AG09309 (cell line): ENCODE measurements at places on chromosomes 2 and 18.

- DNase-seq = no peak
Observed at GRCh38 chr2:172446474-172447063, 19.2 kb downstream of the ITGA6 start.

- no peak for DNase-seq
Observed at GRCh38 chr18:32317651-32318050, 127.8 kb downstream of the MEP1B start.

DNA sequence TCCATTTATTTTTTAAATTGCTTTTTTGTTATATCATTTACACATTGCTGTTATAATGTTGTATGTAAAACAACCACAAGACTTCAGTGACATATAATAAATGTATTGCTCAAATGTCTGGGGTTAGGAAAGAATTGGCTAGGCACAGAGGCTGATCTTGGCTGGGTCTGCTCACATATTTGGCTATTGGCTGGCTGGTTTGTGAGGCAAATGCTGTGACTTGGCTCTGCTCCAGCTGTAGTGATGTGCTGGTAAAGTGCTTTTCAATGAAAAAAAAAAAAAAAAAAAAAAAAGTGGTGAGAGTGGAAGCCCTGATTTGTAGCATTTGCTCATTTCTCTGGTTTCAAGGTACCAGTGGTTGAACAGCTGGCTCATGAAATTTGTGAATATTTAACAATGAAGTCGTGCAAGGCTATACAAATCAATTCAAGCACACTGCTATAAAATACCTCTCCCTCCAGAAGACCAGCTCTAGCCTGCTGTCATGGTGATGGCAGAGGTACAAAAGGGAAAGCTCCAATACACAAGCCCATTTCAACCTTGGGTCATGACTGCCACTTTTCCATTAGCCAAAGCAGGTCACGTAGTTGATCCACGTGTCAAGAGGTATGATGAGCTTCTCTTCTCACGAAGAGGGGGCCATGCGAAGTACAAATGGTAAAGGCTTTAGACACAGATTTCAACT lies 43.7 kb upstream of the RIT2 start:
- no peak for DNase-seq

GRCh38 chr2:223901311-223901710 lies 43.8 kb downstream of the WDFY1 start:
- DNase-seq = no peak

- DNase-seq = no peak
Observed at GRCh38 chr2:128628996-128629395, 310.3 kb upstream of the HS6ST1 start.

DNA sequence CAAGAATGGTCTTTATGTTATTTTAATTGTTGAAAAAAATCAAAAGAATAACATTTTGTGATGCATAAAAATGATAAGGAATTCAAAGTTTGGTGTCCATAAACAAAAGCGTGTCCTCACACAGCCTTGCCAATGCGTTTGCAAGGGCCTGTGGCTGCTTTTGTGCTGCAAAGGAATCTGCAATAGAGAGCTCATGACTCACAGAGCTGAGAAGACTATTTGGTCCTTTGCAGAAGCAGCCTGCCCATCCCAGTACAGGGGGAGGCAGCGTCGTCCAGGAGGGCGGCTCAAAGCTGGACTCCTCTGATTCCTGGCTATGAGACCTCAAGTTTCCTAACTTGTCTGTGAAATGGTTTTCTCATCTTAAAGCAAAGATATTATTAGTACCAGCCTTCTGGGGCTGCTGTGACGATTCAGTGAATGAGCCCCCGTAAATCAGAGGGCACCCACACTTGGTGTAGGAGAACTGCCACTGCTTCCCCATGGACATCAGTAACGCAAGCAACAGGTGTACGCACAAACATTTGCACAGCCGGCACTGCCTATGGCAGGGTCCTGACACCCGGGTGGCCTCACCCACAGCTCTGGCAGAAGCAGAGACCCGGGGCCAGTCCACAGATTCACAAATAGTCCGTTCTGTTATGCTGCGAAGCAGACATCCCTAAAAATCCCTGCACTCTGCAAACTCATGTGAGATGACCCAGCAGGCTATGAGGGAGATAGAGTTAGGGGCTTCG lies 70.6 kb upstream of the ASAP2 start:
- no peak for DNase-seq

- DNase-seq = no peak
Observed at GRCh38 chr2:15539999-15540398, 21.1 kb downstream of the NBAS start.

DNA sequence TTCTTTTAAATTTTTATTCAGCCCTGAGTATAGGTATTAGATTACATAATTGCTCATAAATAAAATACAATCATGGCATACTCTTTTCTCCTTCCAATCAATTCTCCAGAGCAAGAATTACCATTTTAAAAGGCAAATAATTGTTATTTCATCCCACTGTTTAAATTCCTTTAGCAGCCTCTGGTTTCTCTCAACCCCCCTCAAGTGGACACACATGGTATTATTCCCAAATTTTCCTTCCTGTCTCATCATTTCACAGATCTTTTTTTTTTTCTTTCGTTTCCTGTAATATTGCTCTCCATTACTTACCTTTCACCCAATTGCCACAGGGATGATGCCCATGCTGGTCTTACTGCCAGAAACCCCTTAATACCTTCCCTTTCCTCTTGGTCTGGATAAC lies 385.2 kb downstream of the RIT2 start:
- no peak for DNase-seq

- no peak for DNase-seq
Observed at GRCh38 chr2:239831001-239831731, 194.0 kb downstream of the NDUFA10 start.

GRCh38 chr2:168552450-168552856 lies 96.4 kb downstream of the CERS6 start:
- no peak for DNase-seq

GRCh38 chr18:71011389-71011788 lies 722.5 kb downstream of the SOCS6 start:
- DNase-seq = no peak

GRCh38 chr2:69386789-69387734 lies at the start of gene GFPT1:
GFPT1 (minus strand) TSS chr2:69387227; CDS start chr2:69387071, 156 bp downstream.
- DNase-seq = peak; percentile 65

- DNase-seq = no peak
Observed at GRCh38 chr2:56167616-56168562, 15.9 kb upstream of the CCDC85A start.

GRCh38 chr18:79904357-79905147 lies 46.9 kb downstream of the SLC66A2 start:
- DNase-seq = no peak

- no peak for DNase-seq
Observed at GRCh38 chr18:66752733-66753132, 148.8 kb upstream of the CDH19 start.

DNA sequence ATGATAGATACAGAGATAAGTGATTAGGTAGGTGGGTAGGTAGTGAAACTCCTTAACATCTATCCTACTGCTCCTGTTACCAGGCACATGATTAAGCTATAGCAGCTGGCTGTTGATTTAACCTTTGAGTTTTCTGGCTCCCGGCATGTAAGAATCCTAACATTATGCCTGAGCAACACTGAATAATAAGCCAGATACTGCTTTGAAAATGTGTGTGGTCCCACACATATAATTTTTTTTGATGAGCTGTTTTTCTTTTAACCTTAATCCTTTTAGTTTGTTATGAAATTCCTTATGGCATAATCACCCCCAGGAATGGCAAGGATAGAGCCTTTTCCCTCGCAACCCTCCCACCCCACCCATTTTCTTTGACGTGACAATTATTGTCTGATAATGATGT lies 104.2 kb upstream of the NEUROD1 start:
- peak; percentile 42 for DNase-seq

GRCh38 chr2:178899656-178900055 lies 92.4 kb upstream of the TTN start:
- DNase-seq = no peak

DNA sequence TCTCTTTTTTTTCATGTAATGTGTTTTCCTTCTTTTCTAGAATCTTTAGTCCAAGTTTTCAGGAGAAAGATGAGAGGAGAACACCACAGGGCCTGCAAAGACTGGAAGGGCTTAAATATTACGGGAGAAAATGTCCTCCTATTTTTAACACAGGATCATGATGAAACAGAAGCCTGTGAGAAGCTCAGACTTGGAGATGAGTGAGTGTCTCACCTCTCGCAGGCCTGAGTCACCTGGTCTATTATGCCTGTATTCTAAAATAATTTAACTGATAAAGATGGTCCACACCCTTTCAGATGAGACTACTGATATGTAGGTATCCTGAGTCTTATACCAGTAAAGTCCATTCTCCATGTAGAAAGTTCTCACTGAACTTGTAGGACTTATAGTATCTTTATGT lies 143.2 kb downstream of the EPHA4 start:
- no peak for DNase-seq

DNA sequence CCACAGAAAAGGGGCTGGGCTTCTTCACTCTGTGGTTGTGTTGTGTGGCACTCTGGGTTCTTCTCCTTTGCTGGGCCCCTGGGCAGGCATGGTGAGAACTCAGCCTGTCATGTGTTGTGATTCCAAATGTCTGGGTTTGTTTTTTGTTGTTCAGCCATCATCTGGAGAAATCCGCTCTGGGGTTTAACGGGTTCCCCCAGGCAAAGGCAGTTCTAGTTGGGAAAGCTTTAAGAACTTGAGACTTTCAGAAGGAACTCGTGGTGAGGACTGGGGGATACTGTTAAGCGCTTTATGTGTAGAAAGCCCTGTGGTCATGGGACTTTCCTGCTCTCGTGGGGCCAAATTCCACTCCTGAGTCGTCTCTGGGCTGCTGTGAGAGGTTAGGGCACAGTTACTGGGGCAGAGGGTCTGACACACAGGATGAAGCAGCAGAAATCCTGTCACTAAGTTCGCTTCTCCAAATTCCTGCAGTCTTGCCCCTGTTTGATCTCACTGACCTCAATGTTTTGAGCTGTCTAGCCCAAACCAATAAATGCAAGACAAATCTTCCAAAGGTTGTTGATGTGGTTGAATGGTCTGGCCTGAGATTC lies 87.7 kb downstream of the RAPGEF4 start:
- DNase-seq = no peak
